ENCODE measurements at places on chromosomes 7 and 10.

- no peak for DNase-seq
These were observed 107.5 kb downstream of the EPDR1 start for GRCh38 chr7:38027884-38028455.

DNA sequence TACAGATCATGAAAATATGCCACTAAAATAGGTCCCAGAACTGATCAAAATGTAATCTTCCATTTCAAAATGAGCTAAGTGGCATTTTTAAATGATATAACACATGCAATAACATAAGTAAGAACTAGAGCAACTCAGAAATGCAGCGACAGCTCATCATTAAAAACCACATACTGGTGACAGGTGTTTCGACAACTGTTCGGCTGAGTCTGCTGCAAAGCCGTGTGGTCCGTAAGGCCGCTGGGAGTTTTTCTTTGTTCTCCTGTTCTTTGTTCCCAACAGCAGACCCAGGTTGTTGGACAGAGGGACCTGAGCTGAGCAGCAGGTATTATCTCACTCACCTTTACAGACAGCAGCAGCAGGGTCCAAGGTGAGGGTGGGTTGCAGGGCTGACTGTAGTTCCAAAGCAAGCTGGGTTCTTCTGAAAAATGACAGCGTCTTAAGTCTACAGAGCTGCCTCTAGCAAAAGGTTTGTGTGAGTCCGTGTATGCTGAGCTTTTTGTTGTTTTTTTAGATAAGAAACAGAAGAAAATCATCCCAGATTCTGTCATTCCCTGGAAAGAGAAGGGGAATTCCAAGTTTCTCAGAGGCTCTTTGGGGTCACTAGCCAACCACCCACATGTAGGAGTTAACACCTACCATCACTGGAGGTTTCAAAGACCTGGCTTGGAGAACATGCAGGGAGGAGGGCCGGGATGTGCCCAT lies 45.4 kb upstream of the MACROH2A2 start:
- no peak for DNase-seq

- DNase-seq: no peak
These were observed 5.0 kb upstream of the STEAP4 start for GRCh38 chr7:88311675-88312036.

DNA sequence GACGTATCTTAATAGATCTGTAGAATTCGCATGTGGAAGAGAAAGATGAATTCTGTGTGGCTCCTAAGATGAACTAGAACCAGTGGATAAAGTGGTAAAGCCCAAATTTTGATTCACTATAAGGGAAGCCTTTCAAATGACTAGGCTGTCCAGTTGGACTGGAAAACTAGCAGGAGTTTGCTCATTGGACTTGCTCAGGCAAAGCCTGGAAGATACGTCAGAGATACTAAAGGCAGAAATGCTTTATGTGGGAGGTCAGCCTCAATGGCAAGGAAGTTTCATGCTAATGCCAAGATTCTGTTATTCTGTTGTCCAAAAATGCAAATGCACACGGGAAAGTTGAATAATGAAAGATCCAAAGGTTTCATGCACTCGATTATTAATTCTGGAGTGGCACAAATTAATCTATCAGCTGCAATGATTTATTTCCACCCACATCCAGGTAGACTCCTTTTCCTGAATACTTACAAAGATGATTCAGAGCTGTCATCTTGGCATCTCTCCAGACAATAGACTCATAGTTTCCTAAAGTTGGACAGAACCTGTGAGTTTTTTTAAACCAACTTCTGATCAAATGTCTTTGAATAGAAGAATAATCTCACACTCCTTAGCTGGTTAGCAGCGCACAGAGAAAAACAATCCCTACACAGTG lies 20.5 kb upstream of the PPP1R3C start:
- no peak for DNase-seq

DNA sequence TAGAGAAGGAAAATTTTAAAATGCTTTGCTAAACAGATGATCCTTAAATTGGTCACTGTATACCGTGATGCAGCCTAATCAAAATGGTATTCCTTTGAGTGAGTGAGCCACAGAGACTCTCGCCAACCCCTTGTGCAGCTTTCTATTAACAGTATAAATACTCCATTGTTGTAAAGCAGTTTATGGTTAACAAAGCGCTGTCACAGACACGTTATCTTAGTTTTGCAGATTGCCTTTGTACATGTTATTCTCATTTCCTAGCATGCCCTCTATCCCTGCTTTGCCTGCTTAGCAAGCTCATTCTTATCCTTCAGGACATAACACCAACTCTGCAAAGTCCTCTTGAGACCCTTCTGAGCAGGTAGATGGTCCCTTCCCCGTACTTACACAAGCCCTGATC lies 694.4 kb downstream of the AUTS2 start:
- no peak for DNase-seq

GRCh38 chr10:111973306-111973705 lies 210.3 kb downstream of the GPAM start:
- DNase-seq: no peak

DNA sequence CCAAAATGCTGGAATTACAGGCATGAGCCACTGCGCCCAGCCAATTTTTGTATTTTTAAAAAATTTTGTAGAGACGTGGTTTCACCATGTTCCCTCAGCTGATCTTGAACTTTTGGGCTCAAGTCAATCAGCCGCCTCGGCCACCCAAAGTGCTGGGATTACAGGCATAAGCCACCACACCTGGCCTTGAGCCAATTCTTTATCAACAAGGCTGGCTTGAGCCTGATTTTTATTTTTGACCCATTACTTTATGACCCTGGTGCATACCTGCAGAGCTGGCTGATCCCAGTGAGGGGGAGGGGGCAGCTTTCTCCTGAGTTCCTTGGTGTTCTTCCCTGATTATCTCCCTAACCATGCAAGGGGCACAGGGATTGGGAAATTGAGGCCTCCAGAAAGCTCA lies 15.8 kb upstream of the CPA1 start:
- no peak for DNase-seq
